Stimulated activated CD4-positive, alpha-beta T cell treated with anti-CD3 and anti-CD28 coated beads, Interleukin-2, amount 100 ng/mL, for 48 hours (primary cell): ENCODE measurements at places on chromosomes 2 and 18.

- DNase-seq, result no peak
Observed at GRCh38 chr2:160719116-160719515, 225.5 kb upstream of the RBMS1 start.

GRCh38 chr18:43581936-43582519 lies 304.7 kb upstream of the SYT4 start:
- no peak for DNase-seq

- DNase-seq, result no peak
Observed at GRCh38 chr2:55763721-55764120, 70.1 kb upstream of the PNPT1 start.

DNA sequence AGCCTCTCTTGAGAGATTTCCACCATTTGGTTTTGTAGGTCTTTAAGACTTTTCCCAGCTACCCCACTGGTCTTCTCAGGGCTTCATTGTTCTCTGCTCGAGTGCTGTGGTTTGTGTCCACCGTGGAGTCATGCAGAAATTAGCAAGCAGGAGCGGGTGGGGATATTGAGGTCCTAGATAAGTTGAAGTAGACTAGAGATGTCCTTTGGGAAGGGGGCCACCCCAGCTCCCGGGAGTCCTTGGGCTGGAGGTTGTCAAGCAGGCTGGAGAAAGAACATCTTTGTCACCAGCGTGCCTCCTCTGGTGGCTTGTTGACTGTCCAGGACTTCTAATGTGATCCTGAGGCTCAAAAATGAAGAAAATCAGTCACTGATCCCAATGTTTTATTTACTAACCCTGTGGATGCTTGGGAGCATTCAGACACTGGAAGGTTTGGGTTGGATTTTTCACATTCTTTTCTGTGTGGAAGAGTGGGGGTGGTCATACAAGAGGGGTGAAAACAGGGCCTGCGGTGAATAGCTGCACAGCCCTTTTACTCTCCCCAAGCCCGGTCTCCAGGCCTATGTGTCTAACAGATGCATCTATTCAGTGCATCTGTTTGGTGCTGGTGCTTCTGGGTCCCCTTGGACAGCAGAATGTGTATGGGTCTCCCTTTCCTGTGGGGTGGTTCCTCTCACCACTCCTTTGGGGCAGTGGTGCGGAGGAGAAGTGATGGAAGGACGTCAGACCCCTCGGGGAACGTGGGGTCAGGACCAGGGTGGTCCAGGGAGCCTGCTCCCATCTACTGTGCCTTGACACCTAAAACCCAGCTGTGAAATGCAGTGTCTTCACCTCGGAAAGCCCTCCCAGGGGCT lies 208.1 kb downstream of the KLHL29 start:
- no peak for DNase-seq

- DNase-seq, result no peak
Observed at GRCh38 chr2:5140347-5140746, 551.8 kb upstream of the SOX11 start.

DNA sequence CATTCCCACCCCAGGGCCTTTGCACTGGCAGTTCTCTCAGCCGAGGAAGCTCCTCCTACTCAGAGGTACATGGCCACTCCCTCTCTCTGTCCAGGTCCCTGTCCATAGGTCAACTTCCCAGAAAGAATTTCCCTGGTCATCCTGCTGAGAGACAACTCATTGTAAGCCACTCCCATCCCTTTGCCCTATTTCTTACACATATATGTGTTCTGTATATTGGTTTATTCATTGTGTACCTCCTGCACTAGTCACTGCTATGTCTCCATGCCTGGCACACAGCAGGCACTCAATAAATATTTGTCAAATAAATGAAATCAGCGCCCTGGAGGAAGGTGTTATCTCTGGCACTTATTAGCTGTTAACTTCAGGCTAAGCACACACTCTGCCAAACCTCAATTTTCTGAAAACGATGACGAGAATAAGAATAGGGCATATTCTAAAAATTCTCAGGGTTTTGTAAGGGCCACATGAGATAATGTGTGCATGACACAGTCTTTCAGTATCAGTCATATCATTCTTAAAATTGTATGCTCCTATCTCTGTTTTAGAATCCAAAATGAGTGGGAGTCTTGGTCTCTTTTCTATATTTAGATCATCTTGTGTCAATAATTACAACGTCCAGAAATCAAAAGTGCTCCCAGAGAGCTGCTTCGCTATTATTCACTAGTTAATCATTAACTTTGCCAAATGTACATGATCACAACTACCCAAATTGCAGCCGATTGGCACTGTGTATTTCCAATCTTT lies 198.0 kb downstream of the ALK start:
- DNase-seq, result no peak

DNA sequence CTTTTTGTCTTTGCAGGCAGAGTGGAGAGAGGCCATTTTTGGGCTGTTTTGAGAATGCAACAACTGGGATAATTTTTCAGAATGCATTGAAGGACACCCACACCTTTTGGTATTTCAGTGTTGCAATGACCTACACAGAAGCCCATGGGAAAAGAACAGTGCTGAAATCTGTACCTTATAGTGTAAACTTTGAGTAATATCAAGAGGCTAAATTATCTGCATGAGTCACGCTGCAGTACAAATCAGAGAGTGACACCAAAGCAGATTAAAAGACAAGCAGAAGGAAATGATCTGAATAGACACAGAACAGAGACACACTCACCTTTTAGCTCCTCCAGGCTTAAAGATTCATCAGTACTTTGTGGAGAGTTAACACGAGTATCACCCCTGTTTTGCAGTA lies 265.3 kb downstream of the PAX3 start:
- DNase-seq, result no peak

DNA sequence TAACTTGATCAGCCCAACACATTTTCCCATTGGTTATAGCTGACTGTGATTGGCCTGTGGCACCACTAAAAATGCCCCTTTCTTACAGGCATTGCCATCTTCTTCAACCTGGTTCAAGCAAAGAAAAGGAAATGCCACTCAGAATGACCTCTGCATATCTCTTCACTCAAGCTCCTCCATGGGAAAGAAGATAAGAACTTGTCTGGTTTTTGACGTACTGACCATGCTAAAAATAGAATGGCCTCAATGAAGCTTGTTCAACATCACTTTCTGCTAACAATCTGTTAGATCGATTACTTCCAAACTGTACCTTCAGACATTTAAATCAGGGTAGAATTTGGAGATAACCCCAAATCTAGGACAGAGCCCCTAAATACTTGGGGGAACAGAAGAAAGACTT lies 109.5 kb downstream of the CABYR start:
- no peak for DNase-seq

GRCh38 chr2:110729106-110729505 lies 3.3 kb upstream of the ACOXL start:
- DNase-seq, result no peak

- no peak for DNase-seq
Observed at GRCh38 chr2:63678551-63678950, 89.8 kb downstream of the MDH1 start.

GRCh38 chr2:160199683-160200389 lies at the start of gene ITGB6:
TSS of gene ITGB6 (minus strand) at chr2:160200272. CDS start at chr2:160200063, 209 bp downstream.
- no peak for DNase-seq

DNA sequence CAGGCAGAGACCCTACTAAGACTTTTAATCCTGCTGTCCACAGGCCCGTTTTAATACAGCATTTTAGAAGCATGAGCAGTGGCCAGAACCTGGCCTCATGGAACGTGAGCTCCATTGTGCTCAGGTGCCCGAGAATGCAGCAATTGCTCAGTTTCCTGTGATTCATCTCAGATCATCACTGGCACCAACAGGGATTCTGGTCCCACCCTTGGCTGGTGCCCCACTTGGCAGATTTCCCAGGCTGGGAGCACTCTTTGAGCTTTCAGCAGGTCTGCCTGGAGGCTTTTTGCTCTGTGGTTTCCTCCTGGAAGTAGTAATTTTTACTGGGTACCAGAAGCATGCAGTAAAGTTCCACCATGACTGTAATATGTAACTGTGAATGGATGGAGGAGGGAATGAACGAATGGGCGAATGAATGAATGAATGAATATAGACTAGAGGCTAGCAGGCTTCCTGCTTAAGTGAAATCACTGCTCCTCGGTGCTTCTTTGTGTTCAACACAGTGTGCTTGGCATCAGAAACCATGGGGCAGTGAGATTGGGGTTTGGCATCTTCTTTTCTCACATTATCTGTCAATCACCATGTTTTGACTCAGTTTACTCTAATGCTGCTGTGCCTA lies 312.9 kb downstream of the PRKCE start:
- no peak for DNase-seq

- DNase-seq, result no peak
Observed at GRCh38 chr2:202479610-202480009, 103.5 kb downstream of the BMPR2 start.

- DNase-seq, result no peak
Observed at GRCh38 chr2:10598501-10598900, 91.3 kb downstream of the NOL10 start.

DNA sequence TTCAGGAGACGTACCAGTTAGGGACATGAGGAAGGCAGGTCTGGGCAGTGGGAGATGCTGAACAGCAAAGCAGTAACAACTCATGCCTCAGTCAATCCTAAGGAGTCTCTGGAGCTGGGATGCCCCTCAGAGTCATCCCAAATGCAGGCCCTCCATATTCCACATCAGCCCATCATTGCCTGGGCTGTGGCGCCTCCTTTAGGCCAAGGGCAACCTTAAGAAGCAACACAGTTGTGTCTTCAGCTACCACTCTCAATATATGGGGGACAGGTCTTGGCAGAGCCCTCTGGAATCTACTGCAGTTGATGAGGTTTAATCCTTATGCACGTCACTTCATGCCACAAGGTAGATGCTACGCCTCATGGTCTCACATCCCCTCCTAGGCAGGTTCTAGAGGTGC lies 682.0 kb upstream of the RAB6C start:
- no peak for DNase-seq

DNA sequence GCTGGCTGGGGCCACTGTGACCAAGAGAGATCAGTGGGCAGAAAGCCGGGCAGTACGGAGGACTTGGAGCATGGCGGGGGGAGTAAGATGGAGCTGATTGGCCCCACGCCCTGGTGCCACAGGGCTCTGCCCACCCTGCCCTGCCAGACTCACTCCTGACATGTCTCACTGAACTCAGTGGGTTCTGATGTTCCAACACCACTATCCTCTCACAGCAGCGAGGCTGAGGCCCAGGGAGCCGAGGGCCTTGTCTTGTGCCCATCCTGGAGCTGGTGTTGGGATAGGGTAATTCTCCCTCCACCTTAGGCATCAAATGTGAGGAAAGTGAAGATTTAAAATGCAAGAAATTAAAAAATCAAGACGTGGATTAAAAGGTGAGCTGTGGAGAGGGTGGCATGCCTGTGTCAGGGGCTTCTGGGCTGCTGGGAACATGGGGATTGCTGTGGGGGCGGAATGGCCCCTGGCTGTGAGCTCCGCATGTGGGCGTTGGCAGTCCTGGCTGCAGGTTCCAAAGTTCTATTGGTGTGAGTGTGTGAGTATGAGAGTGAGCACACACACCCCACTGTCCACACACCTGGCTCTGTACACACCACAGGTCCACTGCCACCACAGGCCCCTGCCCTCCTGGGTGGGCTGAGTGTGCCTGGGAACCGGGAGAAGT lies 283.5 kb upstream of the HS6ST1 start:
- no peak for DNase-seq

- no peak for DNase-seq
Observed at GRCh38 chr2:120531365-120531764, 185.4 kb downstream of the INHBB start.

GRCh38 chr2:95298486-95299111 lies 1.5 kb downstream of the KCNIP3 start:
- no peak for DNase-seq

GRCh38 chr2:54207666-54208195 lies 48.3 kb downstream of the TSPYL6 start:
- no peak for DNase-seq

GRCh38 chr18:47179520-47179919 lies 3.4 kb upstream of the IER3IP1 start:
- DNase-seq, result no peak

GRCh38 chr2:40962026-40962425 lies 510.1 kb upstream of the SLC8A1 start:
- no peak for DNase-seq

GRCh38 chr2:86064006-86064405 lies 41.7 kb downstream of the POLR1A start:
- DNase-seq, result no peak

- DNase-seq, result no peak
Observed at GRCh38 chr2:187167491-187167890, 280.6 kb downstream of the CALCRL start.

GRCh38 chr2:74703373-74703772 lies 49.3 kb downstream of the SEMA4F start:
- DNase-seq, result no peak

GRCh38 chr2:44663471-44664073 lies 277.9 kb upstream of the SIX3 start:
- no peak for DNase-seq
